SK-N-MC (cell line): ENCODE measurements at places on chromosomes 12 and 14.

DNA sequence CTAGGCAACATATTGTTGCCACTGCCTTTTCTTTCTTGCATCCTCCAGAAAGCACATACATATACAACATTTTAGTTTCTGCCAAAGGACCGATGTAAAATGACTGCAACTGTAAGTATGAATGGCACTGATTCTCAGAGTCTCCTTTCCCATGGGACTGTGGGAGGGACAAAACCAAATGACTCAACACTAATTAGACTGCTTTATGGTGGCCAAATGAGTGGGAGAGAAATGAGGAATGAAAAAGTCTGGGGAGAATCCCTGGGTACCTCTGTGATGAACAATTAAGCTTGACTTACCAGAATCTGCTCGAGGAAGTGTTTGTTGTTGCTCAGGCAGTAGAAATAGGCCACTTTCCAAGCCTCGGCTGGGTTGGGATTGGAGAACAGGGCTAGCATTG is 10.1 kb downstream of the ZFYVE26 start:
- no peak for DNase-seq

GRCh38 chr14:96951511-96951910 is 154.3 kb downstream of the VRK1 start:
- DNase-seq, result no peak

GRCh38 chr14:23078692-23079116 is 16.2 kb downstream of the ACIN1 start:
- DNase-seq, result no peak

DNA sequence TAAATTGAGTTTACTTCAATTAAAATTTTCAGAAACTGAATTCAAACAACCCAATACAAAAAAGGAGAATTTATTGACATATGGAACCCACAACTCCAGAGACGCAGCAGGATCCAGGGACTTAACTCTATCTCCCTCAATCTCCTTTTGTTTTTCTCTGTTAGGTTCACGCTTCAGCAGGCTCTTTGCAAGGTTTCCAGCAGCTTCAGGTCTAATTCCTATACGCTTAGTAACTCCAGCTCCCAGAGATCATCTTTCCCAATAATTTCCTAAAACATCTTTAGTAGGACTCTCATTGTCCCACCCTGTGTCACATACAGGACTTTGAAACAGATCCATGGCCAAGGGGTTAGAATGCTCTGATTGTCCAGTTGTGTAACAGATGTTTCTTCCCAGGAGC is 175.2 kb downstream of the RMST start:
- no peak for DNase-seq

GRCh38 chr12:127830065-127830460 is 436.9 kb upstream of the TMEM132C start:
- no peak for DNase-seq

- no peak for DNase-seq
Measured at GRCh38 chr12:117101953-117102799, 3.0 kb upstream of the TESC start.

DNA sequence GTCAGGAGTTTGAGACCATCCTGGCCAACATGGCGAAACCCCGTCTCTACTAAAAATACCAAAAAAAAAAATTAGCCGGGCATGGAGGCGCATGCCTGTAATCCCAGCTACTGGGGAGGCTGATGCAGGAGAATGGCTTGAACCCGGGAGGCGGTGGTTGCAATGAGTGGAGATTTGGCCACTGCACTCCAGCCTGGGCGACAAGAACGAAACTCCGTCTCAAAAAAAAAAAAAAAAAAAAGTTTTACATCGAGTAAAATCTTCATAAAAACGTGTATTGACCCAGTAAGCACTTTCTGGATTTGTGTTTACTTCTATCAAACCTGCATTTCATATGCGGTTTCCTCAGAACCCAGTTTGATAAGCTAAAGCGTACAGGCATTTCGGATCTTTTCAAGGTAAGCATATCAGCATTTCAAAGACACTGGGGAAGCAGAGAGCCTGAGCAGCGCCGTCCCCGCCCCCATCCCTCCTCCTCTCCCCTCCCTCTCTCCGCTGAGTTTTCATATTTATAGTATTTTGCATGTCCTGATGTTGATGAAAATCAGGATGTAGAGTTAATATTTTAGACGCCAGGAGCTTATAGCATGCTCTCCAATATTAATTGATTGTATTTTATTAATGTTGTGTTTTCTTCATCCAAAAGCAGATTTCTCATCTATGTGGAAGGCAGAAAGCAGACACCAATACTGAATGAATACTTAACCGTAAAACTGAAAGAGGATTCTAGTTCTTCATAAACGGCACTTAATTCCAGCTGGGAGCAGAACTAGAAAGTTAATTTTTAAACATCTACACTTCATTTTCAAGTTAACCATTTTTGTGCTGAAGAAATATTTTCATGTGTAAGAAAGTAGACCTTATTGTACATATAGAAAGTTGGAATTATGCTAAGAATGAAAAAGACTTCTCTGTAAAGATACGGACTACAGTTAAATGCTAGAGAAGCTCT is 9.2 kb upstream of the HIP1R start:
- no peak for DNase-seq

DNA sequence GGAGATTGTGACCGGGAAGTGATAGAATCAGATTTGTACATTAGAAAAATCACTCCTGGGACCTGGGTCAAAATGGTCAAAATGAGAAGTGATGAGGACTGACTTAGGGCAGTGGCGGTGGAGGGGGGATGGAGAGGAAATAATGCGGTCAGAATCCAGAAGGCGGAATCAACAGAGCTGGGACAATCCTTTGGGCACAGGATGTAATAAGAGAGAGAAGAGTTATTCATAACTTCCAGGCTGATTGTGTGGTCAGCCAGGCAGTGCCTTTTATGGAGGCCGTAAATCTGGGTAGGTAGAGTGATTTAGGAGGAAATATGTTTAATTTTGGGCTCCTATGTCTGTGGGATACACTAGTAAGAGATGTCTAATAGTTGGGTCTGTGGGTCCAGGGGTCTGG is 21.6 kb downstream of the FBXL14 start:
- DNase-seq, result no peak

GRCh38 chr14:63212209-63212608 is 8.0 kb downstream of the RHOJ start:
- DNase-seq, result no peak

- DNase-seq, result no peak
Measured at GRCh38 chr14:55899531-55899930, 218.7 kb upstream of the PELI2 start.

- no peak for DNase-seq
Measured at GRCh38 chr12:106766393-106766826, 8.1 kb upstream of the RIC8B start.

DNA sequence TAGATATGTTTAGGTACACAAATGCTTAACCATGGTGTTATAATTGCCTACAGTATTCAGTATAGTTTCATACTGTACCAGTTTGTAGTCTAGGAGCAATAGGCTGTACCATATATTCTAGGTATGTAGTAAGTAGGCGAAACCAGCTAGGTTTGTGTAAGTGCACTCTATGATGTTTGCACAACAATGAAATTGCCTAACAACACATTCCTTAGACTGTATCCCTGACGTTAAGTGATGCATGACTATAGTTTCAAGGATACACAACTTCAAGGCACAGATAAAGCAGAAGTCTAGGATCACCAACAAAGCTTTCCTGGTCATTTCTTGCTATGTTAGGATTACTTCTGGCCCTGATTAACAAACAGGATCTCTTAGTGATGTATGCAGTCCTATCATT is 135.1 kb downstream of the SLC38A1 start:
- DNase-seq, result no peak

GRCh38 chr14:73239393-73240241 is 2.3 kb downstream of the PAPLN start:
- no peak for DNase-seq

DNA sequence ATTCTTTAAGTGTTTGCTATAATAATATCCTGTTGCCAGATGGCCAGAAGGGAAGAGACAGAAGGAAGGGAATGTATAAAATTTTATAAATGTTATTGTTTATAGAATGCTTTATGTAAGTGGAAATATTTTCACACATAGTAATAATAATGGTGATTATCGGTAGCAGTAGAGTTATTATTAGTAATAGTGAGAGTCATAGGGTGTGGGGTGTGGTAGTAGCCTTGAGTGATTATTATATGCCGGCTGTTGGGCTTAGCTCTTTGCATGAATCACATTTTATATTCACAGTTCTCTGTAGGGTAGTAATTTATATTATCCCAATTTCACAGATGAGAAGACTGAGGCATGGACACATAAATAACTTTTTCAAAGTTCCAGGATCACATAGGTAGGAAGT is 391.4 kb downstream of the C12orf75 start:
- no peak for DNase-seq

- DNase-seq, result no peak
Measured at GRCh38 chr14:72237722-72238666, 305.8 kb downstream of the RGS6 start.

GRCh38 chr12:75816897-75817296 is 214.7 kb downstream of the PHLDA1 start:
- no peak for DNase-seq

- no peak for DNase-seq
Measured at GRCh38 chr12:51744957-51745356, 103.6 kb downstream of the FIGNL2 start.

- peak; percentile 45 for DNase-seq
Measured at GRCh38 chr12:130846369-130846768, 7.3 kb upstream of the STX2 start.

- DNase-seq, result no peak
Measured at GRCh38 chr12:132486576-132486975, 3.4 kb upstream of the FBRSL1 start.

- DNase-seq, result no peak
Measured at GRCh38 chr12:121003650-121004049, 12.6 kb downstream of the C12orf43 start.

- no peak for DNase-seq
Measured at GRCh38 chr14:73463411-73463810, 5.1 kb upstream of the NUMB start.

GRCh38 chr14:58808828-58809227 is 171.1 kb downstream of the DACT1 start:
- no peak for DNase-seq

GRCh38 chr12:12069821-12070548 is 754 bp upstream of the BCL2L14 start:
- DNase-seq, result no peak

GRCh38 chr12:131921866-131922769 is 7.0 kb upstream of the PUS1 start:
- DNase-seq, result no peak

GRCh38 chr12:53103860-53104305 is 597 bp downstream of the SOAT2 start:
- no peak for DNase-seq
